ENCODE measurements at places on chromosomes 6 and 20. TPM values are rescaled to one million over a fixed set of nuclear protein-coding genes. Genes with fewer than 3 reads are reported as not detected.

The FAM162B gene
- 3.2 TPM for total RNA-seq

The EYS gene
- under 0.01 TPM for total RNA-seq

The PTK7 gene
- total RNA-seq: 44.4 TPM

The TUBB1 gene
- not detected for total RNA-seq

The LGSN gene
- total RNA-seq: not detected

The PDE7B gene
- total RNA-seq: 12.4 TPM

The FAM209B gene
- not detected for total RNA-seq

The SNAP91 gene
- not detected for total RNA-seq

The KCNB1 gene
- not detected for total RNA-seq

The TULP1 gene
- not detected for total RNA-seq

The OPRM1 gene
- total RNA-seq: not detected

The PRSS16 gene
- not detected for total RNA-seq

The NKX2-2 gene
- total RNA-seq: not detected

The MBOAT1 gene
- total RNA-seq: 4.7 TPM

The PSMB9 gene
- 9.0 TPM for total RNA-seq

The ZNF334 gene
- 1.4 TPM for total RNA-seq

The BPIFA1 gene
- total RNA-seq: not detected

The SLC17A1 gene
- total RNA-seq: not detected

The BNIP5 gene
- not detected for total RNA-seq

The FYN gene
- total RNA-seq: 41.1 TPM

The SEMG1 gene
- not detected for total RNA-seq

The ADTRP gene
- total RNA-seq: 0.83 TPM

The DCBLD1 gene
- 27.8 TPM for total RNA-seq

The ADGRF5 gene
- not detected for total RNA-seq

The REPS1 gene
- 21.9 TPM for total RNA-seq

The DOK5 gene
- 4.2 TPM for total RNA-seq

The ASIP gene
- not detected for total RNA-seq

The PLA2G7 gene
- total RNA-seq: not detected

The PAK1IP1 gene
- 22.9 TPM for total RNA-seq

The C6orf15 gene
- not detected for total RNA-seq

The EBF4 gene
- total RNA-seq: under 0.01 TPM

The SPO11 gene
- total RNA-seq: not detected

The MYH7B gene
- not detected for total RNA-seq

The ARFGAP1 gene
- 54.7 TPM for total RNA-seq

The HELZ2 gene
- total RNA-seq: 4.7 TPM

The SEL1L2 gene
- not detected for total RNA-seq

The PSMF1 gene
- 120 TPM for total RNA-seq

The ATF6B gene
- total RNA-seq: 7.9 TPM

The LAMP5 gene
- total RNA-seq: under 0.01 TPM

The PM20D2 gene
- 11.4 TPM for total RNA-seq

The WFDC10B gene
- not detected for total RNA-seq

The TBC1D22B gene
- 6.6 TPM for total RNA-seq

The PHF20 gene
- total RNA-seq: 30.3 TPM

The COL11A2 gene
- total RNA-seq: under 0.01 TPM

The PDYN gene
- not detected for total RNA-seq
